Hypothalamus (tissue), 51 donors: ENCODE measurements at places on chromosomes 7 and 10.

DNA sequence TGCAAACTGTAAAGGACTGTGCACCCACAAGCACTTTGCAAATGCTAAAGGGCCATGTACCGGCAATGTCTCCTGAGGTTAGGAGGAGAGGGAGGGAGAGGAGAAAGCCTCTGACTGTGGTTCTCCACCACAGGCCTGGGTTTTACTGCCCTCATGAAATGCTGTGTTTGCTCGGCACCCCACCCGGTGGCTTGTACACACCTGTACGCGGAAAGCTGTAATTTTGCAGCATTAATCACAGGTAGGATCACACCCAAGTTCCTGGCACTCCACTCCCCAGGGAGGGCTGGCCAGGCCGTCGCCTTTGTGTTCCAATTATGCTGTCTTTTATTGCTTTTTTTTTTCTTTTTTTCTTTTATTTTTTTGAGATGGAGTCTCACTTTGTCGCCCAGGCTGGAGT, 78.5 kb upstream of the MYL10 start:
- DNase-seq = no peak

GRCh38 chr10:78177491-78178185, 144.0 kb downstream of the RPS24 start:
- no peak for DNase-seq

- no peak for DNase-seq
These were observed 3.6 kb upstream of the JAKMIP3 start for GRCh38 chr10:132062116-132062515.

DNA sequence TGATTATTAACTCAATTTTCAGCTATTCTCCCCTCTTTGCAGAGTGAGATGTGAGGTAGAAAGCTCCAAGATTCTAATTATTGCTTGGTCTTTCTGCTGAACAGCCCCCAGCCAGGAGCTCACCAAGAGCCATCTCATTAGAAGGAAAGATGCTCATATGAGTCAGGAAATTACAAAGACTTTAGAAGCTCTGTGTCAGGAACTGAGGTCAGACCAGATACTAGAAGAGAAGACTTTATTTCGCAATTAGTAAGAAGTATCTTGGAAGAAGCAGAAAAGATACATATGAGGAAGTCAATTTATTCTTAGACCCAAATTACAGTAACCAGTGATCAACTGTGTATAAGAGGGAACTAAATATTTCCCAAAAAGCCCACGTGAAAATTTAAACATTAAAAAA, 626.9 kb downstream of the ZWINT start:
- no peak for DNase-seq

DNA sequence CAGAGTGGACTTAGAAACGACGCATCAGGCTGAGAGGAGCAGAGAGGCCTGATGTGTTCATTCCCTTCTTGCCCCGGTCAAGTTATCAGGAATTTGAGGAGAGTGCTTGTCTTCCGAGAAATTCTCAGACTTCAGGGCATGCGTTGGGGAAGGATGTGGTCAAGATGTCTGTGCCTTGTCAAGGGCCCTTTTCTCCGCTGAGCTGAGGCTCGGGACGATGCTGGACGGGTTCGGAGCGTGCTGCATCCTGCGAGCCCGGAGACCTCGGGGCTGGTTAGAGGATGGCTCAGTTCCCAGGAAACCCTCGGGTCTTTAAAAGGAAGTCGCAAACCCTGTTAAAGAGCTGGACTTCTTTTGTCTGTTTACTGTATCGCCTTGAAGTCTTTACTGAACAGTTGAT, 325.4 kb downstream of the ADARB2 start:
- no peak for DNase-seq

DNA sequence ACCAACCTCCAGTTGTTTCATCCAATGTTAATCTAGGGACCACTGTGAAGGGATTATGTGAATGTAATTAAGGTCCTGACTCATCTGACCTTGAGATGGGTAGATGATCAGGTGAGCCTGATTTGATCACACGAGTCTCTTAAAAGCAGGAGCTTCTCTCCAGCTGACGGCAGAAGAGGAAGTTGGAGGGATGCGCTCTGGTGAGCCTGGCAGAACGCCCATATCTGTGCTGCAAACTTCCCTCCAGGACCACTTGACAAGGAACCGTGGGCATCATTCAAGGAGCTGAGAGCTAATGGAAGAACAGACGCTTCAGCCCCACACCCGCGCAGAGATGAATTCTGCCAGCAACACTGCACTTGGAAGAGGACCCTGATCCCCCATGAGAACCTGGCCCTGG, 642.4 kb downstream of the TNS3 start:
- DNase-seq = no peak

DNA sequence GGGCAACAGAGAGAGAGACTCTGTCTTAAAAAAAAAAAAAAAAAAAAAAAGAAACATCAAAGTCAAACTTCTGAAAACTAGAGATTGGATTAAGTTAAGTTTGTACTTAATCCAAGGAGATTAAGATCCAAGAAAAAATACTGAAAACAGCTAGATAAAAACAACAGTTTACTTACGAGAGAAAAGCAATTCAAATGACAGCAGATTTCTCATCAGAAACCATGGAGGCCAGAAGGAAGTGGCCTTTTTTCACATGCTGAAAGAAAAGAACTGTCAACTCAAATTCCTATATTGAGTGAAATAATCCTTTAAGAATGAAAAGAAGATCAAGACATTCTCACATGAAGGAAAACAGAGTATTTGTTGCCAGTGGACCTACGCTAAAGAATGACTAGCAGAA, 5.4 kb upstream of the CCDC71L start:
- DNase-seq = no peak

DNA sequence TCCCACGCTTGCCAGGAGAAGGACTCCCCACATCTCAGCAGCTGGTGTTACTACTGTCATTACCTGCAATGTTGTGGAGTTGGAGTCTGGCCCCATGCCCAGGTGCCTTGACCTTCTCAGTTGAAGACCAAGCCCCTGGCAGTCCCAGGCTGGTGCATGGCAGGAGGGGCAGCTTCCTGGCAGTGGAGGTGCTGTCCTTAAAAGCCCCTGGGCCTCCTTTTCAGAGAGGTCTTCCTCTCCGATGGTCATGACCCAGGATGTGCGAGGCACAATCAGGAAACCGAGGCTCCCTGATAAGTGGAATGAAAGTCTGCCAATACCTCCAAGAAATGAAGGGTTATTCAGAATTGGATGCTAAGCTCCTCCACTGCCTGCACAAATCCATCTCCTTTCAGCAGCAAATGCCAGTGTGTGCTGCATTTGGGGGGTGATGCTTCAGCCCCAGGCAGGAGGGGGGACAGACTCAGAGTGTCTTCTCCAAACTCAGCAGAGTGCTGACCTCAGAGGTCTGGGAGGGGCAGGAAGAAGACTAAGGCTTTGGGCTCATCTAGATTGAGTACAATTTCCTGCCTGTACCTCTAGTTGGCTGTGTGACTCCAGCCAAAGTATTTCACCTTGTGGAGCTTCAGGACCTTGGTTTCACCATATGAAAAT, 97.0 kb upstream of the DDC start:
- no peak for DNase-seq

- no peak for DNase-seq
These were observed 6.8 kb downstream of the HNRNPF start for GRCh38 chr10:43402176-43402575.
